CD8-positive, alpha-beta T cell (primary cell): ENCODE measurements at places on chromosomes 6 and 20.

DNA sequence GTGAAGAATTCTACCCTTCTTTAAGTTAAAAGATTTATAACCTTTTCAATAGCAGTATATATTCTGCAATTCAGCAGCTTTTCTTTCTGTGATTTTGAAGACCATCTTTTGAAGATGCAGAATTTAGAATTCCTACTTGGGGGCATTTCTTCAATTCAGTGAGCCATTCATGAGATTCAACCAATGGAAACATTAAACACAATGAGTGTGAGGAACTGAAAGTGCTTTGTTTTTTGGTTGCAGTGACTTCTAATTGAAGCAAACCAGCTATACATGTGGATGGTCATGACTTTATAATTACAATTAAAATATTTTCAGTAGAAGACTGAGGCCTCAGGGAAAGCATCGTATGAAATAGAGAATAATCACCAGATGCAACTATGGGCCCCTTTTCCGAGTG lies 108.3 kb downstream of the CARMIL1 start:
- DNase-seq: no peak

GRCh38 chr6:88165087-88165843 lies 882 bp downstream of the CNR1 start:
- no peak for DNase-seq

DNA sequence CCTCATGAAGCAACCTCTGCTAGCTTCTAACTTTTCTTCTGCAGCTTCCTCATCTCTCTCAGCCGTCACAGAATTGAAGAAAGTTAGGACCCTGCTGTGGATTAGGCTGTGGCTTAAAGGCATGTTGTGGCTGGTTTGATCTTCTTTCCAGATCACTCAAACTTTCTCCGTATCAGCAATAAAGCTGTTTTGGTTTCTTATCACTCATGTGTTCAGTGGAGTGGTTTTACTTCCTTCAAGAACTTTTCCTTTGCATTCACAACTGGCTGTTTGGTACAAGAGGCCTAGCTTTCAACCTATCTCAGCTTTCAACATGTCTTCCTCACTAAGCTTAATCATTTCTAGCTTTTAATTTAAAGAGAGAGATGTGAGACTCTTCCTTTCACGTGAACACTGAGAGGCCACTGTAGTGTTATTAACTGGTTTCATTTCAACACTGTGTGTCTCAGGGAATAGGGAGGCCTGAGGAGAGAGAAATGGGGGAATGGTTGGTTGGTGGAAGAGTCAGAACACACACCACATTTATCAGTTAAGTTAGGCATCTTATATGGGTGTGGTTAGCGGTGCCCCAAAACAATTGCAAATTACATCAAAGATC lies 17.2 kb downstream of the ZSCAN23 start:
- DNase-seq: no peak

- DNase-seq: no peak
Observed at GRCh38 chr6:10951675-10952282, 64.9 kb downstream of the SYCP2L start.

GRCh38 chr6:160167604-160168399 lies 46.2 kb downstream of the SLC22A1 start:
- no peak for DNase-seq
